ENCODE measurements at places on chromosomes 12 and 14.

- DNase-seq = peak; percentile 27
Observed at GRCh38 chr12:9404031-9404430, 195.8 kb upstream of the PZP start.

- DNase-seq = no peak
Observed at GRCh38 chr14:29078810-29079522, 312.4 kb downstream of the FOXG1 start.

DNA sequence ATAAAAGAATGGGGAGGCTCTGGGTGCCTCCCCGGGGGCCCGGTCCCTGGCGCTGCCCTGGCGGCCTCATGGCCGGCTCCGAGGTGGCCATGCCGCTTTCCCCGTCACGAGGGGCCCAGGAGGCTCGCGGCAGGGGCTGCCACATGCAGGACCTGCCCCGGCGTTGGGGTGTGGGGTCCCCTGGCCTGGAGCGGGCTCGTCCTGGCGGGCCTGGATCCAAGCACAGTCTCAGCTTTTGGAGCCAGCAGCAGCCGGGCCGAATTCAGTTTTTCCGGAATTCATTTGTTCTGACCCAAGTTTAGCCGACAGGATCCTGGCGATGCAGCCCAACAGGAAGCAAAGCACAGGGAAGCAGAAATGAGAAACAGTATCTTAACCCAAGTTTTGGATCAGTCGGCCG, 26.4 kb upstream of the AEBP2 start:
- no peak for DNase-seq

DNA sequence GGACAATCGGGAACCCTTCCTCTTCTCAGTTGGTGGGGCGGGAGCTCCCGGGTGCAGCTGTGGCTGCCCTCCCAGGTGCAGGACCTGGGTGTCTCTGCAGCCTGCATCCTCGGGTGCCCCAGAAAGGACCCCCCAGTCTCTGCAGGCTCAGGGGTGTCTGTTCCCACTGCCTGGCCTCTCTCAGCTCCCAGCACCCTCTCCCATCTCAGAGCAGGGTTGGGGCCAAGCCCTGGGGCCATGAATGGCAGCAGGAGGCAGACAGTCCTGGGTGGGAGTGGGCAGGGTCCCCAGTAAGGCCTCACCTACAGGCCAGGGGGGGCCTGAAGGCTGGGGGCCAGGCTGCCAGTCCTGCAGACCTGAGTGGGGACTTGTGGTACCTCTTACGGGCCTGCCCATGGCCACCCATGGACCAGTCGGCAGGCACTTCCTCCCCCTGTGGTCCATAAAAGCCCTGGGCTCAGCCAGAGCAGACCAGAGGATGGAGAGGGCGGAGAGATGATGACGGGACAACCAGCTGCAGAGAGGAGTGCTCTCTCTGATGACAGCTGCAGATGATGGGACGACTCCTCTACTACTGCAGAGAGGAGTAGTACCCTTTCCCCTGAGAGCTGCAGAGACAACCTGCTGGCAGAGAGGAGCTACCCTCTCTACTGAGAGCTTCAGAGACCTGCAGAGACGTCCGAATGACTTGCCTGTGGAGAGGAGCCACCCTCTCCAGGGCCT, 26.6 kb downstream of the TCHP start:
- no peak for DNase-seq

DNA sequence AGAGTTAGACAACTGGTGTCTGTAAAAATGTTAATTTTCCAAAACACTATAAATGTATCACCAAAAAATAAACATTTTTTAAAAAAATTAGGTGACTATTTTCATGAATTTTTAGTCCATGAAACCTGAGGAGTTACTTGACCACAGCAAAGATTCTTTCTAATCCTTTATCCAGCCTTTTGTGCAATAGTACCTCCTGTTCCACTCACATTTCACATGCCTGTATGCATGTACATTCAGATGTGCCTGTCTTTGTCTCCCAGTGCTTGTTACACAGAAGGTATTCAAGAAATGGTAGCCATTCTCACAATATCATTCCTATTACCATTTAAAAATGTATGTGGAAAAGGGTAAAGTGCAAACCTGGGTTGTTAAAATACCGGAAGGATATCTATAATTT, 857.0 kb downstream of the DIO2 start:
- no peak for DNase-seq

DNA sequence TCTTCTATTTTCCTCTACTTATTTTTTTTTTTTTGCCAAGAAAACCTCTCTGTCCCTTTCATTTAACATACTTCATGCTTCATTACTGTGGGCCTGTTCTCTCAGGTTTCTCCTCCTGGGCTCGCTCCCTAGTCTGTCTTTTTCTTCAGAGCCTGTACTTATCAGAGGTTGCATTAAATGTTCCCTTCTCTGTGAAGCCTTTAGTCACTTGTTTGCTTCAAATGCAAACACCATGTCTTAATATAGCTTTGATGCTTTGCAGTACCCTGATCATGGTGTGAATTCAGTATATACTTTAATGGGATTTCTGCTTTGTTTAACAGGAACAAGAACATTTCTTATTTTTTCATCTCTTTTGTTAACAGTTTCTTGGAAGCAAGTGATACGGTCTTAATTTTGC, 72.7 kb upstream of the DNM1L start:
- no peak for DNase-seq

DNA sequence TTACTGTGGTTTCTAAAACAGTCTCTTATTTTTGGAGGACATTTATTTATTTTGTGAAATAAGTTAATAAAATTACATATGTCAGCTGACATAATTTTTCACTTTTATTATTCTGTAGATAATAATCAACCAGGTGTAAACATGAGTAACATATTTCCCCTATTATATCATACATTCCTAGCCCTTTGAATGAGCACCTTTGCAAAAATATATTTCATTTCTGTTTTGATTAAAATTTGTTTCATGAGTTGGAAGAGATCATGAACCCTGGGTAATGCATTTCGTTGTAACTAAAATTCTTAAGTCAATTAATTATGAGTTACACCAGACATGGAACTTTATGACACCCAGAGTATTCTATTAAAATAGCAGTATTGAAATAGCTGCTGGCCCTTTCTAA, 56.3 kb downstream of the SLC16A7 start:
- DNase-seq = no peak

GRCh38 chr12:80053051-80053790, 46.1 kb upstream of the OTOGL start:
- DNase-seq = no peak

DNA sequence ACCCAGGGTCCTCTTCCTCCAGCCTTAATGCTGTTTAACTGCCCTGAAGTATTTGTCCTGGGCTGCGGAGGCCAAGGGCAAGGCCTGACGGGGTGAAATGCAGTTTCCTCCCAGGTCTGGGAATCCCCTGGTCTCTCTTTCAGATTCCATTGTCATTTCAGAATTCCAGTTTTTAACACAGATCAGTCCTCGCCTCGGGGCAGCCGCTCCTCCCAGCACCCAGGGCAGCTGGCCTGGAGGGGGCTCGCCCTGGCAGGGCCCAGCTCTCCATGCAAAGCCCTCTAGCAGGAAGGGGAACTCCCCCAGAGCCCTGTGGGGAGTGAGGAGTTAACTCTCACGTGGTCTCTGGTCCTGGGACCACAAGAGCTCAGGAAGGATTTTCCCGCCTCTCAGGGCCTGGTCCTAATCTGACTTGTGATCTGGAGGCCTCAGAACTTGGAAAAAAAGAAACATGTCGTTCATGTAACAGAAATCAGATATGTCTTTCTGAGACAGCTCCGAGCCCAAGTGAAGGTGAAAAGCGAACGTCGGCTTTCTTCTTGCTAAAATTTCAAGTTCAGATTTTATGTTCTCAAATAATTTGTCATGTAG, 265.6 kb upstream of the SFSWAP start:
- DNase-seq = no peak

DNA sequence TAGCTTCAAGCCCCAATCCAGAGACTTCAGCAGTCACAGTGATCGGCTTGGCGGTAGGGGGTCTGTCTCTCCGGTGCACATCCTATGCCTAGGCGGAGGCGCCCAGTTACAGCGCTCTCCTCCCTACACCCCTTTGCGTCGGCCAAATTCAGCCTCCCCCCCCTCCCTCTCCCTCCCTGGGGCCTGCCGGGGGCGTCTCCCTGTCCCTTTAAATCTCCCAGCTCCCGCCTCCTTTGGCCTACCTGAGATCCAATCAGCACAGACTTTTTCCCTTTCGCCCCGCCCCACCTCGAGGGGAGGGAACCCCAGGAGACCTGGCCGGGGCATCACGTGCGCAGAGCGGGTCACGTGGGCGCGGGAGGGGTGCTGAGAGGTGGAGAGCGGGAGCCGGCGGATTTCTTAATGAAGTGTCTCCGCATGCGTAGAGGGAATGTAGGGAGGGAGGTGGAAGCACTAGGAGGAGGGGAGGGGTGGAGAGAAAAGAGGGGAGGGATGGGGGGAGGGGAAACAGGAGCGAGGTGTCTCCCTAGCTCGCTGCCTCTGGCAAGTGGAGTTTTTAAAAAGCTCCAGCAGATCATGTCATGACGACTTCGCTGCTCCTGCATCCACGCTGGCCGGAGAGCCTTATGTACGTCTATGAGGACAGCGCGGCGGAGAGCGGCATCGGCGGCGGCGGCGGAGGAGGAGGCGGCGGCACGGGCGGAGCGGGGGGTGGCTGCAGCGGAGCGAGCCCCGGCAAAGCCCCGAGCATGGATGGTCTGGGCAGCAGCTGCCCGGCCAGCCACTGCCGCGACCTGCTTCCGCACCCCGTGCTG, at the start of gene HOXC13:
TSS of gene HOXC13 (plus strand) at position 506 of the 815 bp plus-strand sequence. CDS start at position 582, 76 bp downstream.
- no peak for DNase-seq

DNA sequence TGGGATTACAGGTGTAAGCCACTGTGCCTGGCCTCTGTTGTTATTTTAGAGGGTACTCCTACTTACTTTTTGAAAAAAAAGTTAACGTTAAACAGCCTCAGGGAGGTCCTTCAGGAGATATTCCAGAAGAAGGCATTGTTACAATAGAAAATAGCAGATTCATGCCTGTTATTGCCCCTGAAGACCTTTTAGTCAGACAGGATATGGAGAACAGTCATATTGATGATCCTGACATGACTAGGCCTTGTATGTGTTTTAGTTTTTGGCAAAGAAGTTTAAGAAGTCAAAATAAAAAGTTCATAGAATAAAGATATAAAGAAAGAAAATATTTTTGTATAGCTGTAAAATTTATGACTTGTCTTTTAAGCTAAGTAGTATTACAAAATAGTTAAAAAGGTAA, 45.3 kb downstream of the WASHC3 start:
- no peak for DNase-seq

- DNase-seq = no peak
Observed at GRCh38 chr14:89607453-89607852, 190.4 kb upstream of the FOXN3 start.

GRCh38 chr14:51578853-51579252, 72.9 kb upstream of the FRMD6 start:
- DNase-seq = no peak

- no peak for DNase-seq
Observed at GRCh38 chr12:15253990-15254389, 32.8 kb upstream of the RERG start.

- DNase-seq = peak; percentile 50
Observed at GRCh38 chr12:104958805-104959334, 780 bp upstream of the SLC41A2 start.
